ENCODE measurements at places on chromosomes 2 and 18.

- H3K4me1 ChIP-seq: no peaks in the 10 kb centered on the region
- no peak overlapping the region for H3K4me3 ChIP-seq
- no peaks in the 10 kb centered on the region for H3K36me3 ChIP-seq
Observed at GRCh38 chr18:56142001-56142400, 496.4 kb downstream of the TXNL1 start.

- H3K27ac ChIP-seq: no peak overlapping the region
- no peaks in the 10 kb centered on the region for H3K36me3 ChIP-seq
- DNase-seq: no peak
- no peaks in the 10 kb centered on the region for H3K27me3 ChIP-seq
- H3K4me3 ChIP-seq: no peak overlapping the region
Observed at GRCh38 chr2:62175728-62176127, 20.2 kb upstream of the B3GNT2 start.

GRCh38 chr18:56388571-56388970, 249.8 kb downstream of the TXNL1 start:
- no peaks in the 10 kb centered on the region for H3K4me1 ChIP-seq
- H3K27me3 ChIP-seq: no peaks in the 10 kb centered on the region
- H3K27ac ChIP-seq: no peak overlapping the region
- H3K36me3 ChIP-seq: no peaks in the 10 kb centered on the region
- no peak overlapping the region for H3K4me3 ChIP-seq

DNA sequence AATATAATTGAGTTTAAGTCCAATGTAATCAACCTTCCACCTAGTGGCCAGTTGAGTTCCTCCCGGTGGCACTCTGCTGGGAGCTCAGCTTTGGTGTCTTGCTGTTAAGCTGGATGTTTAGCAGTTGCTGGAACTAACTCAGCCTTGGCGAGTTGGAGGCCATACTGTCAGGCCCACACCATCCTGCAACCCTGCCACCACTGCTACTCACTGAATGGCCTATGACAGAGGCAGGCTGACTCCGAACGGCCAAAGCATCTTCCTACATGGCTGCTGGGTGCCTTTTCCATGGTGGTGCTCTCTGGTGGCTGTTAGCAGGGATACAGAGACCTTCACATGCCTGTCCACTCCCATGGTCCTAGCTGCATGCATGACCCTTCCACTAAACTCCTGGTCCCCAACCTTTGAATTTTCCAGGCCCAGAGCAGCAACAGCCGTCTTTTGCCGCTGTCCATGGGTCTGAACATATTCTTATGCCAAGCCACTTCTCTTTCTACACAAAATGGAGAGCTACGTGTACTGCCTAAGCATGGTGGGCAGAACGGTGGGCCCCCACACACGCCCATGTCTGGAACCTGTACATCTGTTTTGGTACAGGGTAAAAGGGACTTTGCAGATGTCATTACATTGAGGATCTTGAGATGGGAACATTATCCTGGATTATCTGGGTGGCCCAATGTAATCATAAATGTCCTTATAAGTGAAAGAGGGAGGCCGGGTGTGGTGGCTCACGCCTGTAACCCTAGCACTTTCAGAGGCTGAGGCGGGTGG, 15.0 kb upstream of the TRAF3IP1 start:
- no peaks in the 10 kb centered on the region for H3K27me3 ChIP-seq
- no peak overlapping the region for H3K27ac ChIP-seq
- no peaks in the 10 kb centered on the region for H3K36me3 ChIP-seq
- no peak overlapping the region for H3K4me3 ChIP-seq
- DNase-seq: no peak
- no peaks in the 10 kb centered on the region for H3K4me1 ChIP-seq

- no peaks in the 10 kb centered on the region for H3K4me1 ChIP-seq
- H3K36me3 ChIP-seq: no peaks in the 10 kb centered on the region
- no peak overlapping the region for H3K27ac ChIP-seq
- no peak overlapping the region for H3K4me3 ChIP-seq
- no peaks in the 10 kb centered on the region for H3K27me3 ChIP-seq
Observed at GRCh38 chr2:162301151-162301804, 17.2 kb downstream of the IFIH1 start.

DNA sequence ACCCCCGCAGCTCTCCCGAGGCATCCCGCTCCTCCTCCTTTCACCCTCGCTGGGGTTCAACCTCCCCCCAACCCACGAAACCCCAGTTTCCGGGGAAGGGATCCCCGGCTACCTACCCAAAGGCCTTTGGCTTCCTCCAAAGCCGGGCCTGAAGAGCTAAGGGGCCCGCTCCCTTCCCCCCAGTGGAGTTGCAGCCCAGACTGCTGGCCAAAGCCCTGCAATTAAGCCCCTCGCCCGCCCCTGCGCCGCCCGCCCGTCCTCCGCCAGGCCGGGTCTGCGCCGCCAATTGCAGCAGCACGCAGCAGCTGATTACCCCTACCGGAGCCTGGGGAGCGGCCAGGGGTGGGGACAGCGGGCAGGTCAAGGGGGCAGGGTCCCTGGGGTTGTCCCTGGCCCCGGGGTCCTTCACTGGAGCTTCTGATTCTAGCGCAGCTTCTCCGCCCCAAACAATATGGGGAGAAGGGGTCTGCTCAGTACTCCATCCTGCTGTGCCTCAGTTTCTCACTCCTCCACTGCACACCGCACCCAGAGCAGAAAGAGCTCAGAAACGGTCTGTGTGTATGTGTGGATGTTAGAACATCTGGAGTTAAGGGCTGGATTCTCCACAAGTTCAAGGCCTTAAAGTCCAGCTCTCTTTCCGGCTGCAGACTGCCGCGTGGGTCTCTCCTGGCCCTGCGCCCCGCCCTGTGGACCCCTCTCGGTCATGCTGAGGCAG, 16.9 kb downstream of the WNT10A start:
- no peaks in the 10 kb centered on the region for H3K27me3 ChIP-seq
- H3K4me1 ChIP-seq: peaks cover 50% of the 10 kb centered on the region
- DNase-seq: no peak
- peak overlapping the region; percentile 80 for H3K27ac ChIP-seq
- H3K4me3 ChIP-seq: peak overlapping the region; percentile 26

DNA sequence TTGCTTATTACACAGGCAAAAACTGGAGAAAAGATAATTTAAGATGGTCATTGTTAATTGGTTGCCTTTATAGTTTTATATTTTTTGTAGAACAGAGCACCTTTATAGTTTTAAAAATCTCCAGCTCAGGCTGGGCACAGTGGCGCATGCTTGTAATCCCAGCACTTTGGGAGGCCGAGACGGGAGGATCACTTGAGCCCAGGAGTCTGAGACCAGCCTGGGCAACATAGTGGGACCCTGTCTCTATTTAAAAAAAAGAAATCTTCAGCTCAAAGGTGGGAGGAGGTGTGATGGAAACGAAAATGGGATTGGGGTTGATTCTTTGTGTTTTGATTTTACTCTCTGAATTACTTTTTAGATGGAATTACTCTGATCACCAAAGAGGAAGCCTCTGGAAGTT, 85.4 kb downstream of the XRCC5 start:
- DNase-seq: no peak
- H3K4me3 ChIP-seq: no peak overlapping the region
- H3K27me3 ChIP-seq: no peaks in the 10 kb centered on the region
- peaks cover 53% of the 10 kb centered on the region for H3K36me3 ChIP-seq

DNA sequence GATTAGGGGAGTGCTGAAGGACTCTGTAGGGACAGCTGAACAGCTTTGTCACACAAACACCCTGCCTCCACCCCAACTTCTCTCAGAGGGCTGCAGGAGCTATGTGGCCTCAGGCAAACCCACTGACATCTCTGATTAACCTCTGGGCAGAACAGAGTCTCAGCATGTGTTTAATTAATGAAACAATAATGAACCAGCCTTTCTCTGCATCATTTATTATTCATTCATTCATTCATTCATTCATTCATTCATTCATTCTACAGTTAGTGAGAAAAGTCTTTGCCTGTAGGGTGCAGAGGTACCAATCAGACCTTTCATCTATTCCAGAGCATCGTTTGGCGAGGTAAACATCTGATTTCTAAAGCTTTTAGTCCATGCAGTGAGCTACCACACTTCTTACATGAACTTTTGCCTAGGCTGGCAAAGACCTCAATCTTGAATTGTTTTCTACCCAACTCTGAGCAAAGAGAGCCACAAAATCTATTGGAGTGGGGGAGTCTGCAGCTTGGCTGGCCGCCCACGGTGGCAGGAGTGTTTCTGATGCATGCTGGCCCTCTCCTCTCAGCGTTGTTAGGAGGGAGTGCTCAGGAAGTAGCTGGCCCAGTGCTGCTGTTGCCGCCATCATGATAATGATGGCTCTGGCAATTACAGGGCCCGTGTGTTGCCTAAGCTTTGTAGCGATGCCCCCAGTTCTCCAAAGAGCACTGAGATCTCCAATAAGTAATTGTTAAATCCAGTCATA, 198.9 kb downstream of the SMAD7 start:
- H3K27ac ChIP-seq: no peak overlapping the region
- no peaks in the 10 kb centered on the region for H3K36me3 ChIP-seq
- H3K4me3 ChIP-seq: no peak overlapping the region
- DNase-seq: no peak

GRCh38 chr18:55275039-55275901, 312.7 kb downstream of the TCF4 start:
- H3K27me3 ChIP-seq: no peaks in the 10 kb centered on the region
- no peak overlapping the region for H3K4me3 ChIP-seq
- no peak overlapping the region for H3K27ac ChIP-seq
- H3K4me1 ChIP-seq: no peaks in the 10 kb centered on the region

GRCh38 chr2:104332731-104333130, 521.2 kb upstream of the POU3F3 start:
- no peak overlapping the region for H3K4me3 ChIP-seq
- no peaks in the 10 kb centered on the region for H3K27me3 ChIP-seq
- H3K27ac ChIP-seq: no peak overlapping the region
- no peaks in the 10 kb centered on the region for H3K4me1 ChIP-seq
- H3K36me3 ChIP-seq: no peaks in the 10 kb centered on the region
- DNase-seq: no peak

DNA sequence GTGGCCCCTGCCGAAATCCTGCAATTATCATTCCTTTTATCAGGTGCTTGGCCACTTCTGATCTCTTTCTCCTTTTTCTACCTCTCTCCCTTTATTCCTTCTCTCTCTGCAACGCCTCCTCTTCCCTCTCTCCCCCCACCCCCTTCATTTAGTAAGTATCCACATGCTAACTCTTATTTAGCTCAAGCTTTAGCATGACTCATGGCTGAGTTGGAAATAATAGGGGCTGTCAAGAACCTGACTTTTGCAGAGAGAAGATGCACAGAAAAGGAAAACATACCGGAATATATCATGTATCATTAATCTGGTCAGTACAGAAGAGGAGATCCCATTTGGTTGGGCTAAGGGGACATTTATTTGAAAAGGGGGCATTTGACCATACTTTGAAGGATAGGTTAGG, 33.1 kb downstream of the FAM171B start:
- no peak for DNase-seq
- no peaks in the 10 kb centered on the region for H3K27me3 ChIP-seq
- no peak overlapping the region for H3K27ac ChIP-seq
- H3K36me3 ChIP-seq: no peaks in the 10 kb centered on the region
- no peaks in the 10 kb centered on the region for H3K4me1 ChIP-seq

GRCh38 chr2:84201158-84201557, 257.9 kb downstream of the SUCLG1 start:
- H3K36me3 ChIP-seq: no peaks in the 10 kb centered on the region
- DNase-seq: no peak
- no peaks in the 10 kb centered on the region for H3K27me3 ChIP-seq
- no peaks in the 10 kb centered on the region for H3K4me1 ChIP-seq
- H3K4me3 ChIP-seq: no peak overlapping the region
- no peak overlapping the region for H3K27ac ChIP-seq

DNA sequence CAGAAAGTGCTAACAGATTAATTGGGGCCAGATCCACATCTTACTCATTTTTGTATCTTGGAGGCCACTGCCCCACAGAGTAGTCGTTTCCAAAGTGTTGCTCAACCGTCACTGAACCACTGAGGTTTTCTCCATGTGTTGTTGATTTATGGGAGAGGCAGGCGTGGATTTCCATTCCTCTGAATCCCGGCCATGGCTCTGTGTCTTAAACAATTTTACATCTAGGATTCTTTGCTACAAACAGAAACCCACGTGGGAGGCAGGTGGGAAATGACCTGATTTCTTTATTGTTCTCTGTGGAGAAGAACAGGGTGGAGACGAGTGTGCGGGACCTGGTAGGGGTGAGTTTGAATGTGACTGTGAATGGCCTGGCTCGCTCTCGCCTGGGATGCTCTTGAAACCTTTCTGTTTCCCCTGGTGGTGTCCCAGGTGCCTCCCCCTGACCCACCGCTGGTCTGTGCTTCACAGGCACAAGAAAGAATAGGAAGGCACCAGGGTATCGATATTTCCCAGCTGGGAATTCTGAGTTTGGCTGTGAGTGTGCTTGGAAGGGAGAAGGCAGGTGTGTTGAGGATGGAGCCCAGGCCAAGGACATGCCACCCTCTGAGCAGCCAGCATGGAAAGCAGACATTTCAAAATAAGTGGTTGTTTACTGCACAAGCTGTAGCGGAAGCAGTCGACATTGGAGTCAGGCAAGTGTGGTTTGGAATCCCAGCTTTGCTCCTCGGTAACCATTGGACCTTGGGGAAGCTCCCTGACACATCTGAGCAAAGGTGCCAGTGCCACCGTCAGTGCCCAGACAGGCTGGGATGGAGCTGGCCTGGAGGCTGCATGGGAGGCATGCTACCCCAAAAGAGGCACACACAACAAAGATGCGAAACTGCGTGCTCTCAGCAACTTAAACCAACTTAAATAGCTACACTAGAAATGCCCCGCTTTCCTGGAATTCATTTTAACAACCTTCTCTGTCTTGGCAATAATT, 50.0 kb downstream of the LPIN1 start:
- H3K4me3 ChIP-seq: no peak overlapping the region
- H3K27me3 ChIP-seq: no peaks in the 10 kb centered on the region
- no peak for DNase-seq
- no peak overlapping the region for H3K27ac ChIP-seq
- H3K36me3 ChIP-seq: peaks cover 12% of the 10 kb centered on the region

- no peak for DNase-seq
- no peaks in the 10 kb centered on the region for H3K4me1 ChIP-seq
- H3K4me3 ChIP-seq: no peak overlapping the region
- no peak overlapping the region for H3K27ac ChIP-seq
- H3K27me3 ChIP-seq: no peaks in the 10 kb centered on the region
Observed at GRCh38 chr2:48870503-48870902, 115.0 kb upstream of the LHCGR start.

GRCh38 chr2:224171226-224171625, 132.1 kb upstream of the SERPINE2 start:
- no peak for DNase-seq

- no peak for DNase-seq
- no peaks in the 10 kb centered on the region for H3K36me3 ChIP-seq
- H3K27ac ChIP-seq: no peak overlapping the region
- no peaks in the 10 kb centered on the region for H3K27me3 ChIP-seq
- H3K4me1 ChIP-seq: no peaks in the 10 kb centered on the region
Observed at GRCh38 chr2:7010391-7011054, 93.3 kb downstream of the RNF144A start.

DNA sequence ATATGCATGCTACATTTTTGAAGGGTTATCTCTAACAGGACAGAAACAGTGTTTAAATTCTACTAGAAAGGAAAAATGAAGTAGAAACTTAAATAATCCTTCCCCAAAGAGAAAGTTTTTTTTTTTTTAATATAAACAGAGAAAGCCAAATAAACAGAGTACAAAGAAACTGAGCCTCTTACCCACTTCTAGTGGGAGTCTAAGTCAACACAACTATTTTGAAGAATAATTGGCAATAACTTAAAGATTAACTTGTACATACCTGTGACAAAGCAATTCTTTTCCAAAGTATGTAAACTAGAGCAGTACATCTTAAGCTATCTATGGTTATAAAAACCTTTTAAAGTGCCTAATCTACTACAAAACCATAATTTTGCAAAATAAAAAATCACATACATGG, 224.7 kb downstream of the KCNH7 start:
- H3K4me1 ChIP-seq: no peaks in the 10 kb centered on the region
- no peak for DNase-seq
- H3K27me3 ChIP-seq: no peaks in the 10 kb centered on the region
- no peak overlapping the region for H3K27ac ChIP-seq
- H3K4me3 ChIP-seq: no peak overlapping the region
